CD4-positive, alpha-beta T cell treated with Interleukin-6 at 100 ng/mL for 8 hours (primary cell): ENCODE measurements at places on chromosomes 7 and 10.

GRCh38 chr7:91185771-91186170, 78.5 kb upstream of the FZD1 start:
- DNase-seq = no peak

GRCh38 chr7:127809261-127809702, 157.3 kb downstream of the SND1 start:
- no peak for DNase-seq

DNA sequence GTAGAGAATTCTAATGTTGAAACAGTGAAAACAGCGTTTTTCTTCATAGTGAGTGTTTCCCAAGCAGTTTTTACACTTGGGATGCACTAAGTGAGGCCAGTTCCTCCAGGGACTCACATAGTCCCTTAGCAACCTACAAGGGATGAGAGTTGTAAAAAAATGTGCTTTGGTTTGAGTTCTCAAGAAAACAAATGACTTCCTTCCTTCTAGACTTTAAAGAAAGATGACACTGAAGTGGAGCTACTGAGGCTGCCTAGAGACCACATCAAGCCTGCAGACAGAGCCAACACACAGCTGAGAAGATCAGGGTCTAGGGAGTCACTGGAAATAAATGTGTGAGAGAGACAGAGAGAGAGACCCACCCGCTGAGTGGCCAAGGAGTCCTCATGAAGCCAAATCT, 264.4 kb downstream of the TNS3 start:
- no peak for DNase-seq

DNA sequence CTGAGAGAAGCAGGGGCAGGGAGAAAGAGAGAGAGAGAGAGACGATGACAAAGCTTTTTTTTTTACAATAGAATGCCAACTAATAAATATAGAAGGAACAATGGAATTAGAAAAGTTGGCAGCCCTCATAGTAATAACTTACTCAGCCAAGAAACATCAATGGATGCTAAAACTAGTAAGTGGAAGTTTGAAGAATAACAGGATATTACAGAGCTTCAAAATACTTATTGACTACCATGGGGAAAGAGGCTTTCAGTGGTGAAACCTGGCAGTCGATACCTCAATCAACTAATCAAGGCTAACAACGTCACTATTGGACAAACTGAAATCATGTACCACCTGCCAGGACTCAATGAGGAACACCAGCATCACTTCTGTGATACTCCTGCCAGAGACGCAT, 100.5 kb upstream of the LRRC4 start:
- DNase-seq = no peak

- DNase-seq = no peak
These were observed 10.6 kb downstream of the ZYX start for GRCh38 chr7:143391462-143392404.

GRCh38 chr7:91717681-91718470, 162.6 kb downstream of the MTERF1 start:
- no peak for DNase-seq

DNA sequence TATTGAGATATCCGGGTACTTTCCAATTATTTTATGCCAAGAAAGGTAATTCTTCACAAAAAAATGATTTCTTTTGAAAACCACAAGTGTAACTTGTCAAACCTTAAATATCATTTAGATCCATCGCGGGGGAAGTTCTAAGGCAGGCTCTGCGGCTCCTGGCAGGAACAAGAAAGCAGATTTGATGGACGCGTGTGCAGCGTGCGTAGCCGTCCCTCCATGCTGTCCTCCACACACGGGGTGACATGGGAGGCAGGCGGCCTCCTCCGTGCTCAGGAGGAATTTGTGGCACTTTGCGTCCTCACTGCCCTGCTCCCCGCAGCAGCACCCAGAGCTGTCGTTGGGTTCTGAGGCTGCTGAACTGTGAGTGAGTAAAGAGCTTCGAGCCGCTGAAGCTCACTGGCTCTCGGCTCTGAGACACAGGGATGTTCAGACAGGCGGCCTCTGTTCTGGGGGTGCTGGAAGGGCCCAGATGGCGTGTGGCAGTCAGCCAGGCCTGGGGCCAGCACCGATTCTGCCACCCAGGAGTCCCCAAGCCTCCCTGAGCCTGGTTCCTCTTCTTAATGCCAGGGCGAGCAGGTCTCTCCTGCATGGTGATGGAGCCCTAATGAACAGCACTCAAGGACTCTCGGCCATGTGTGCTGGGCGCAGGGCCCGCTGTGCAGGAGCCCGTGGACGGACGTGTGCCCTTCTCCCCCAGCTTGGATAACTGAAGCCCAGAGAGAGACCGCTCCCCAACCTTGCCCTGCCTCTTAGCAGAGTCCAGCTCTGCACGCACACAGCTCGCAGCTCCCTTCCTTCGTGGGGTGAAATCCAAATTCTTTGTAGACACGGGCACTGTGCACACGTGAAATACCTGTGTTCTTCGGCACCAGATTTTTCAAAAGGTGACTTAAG, 185.4 kb upstream of the SHH start:
- no peak for DNase-seq

DNA sequence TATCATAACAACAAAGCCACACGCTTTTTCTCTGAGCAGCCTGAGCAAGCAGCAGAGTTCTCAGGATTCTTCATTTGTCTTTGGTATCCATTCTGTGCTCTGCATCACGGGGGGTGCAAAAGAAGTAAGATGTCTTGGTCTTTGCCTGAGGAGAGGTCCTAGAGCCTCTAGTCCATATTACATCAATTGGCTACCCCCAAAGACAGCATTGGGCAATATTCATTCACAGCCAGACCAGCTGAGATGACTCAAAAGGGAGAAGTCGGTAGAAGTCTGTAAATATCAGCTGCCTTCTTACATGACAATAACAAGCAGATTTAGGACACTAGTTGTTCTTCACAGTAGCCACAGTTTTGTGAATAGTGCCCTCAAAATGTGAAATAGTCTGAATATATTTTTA, 66.6 kb downstream of the FZD1 start:
- DNase-seq = no peak

GRCh38 chr10:63773962-63774361, 252.8 kb downstream of the REEP3 start:
- no peak for DNase-seq

DNA sequence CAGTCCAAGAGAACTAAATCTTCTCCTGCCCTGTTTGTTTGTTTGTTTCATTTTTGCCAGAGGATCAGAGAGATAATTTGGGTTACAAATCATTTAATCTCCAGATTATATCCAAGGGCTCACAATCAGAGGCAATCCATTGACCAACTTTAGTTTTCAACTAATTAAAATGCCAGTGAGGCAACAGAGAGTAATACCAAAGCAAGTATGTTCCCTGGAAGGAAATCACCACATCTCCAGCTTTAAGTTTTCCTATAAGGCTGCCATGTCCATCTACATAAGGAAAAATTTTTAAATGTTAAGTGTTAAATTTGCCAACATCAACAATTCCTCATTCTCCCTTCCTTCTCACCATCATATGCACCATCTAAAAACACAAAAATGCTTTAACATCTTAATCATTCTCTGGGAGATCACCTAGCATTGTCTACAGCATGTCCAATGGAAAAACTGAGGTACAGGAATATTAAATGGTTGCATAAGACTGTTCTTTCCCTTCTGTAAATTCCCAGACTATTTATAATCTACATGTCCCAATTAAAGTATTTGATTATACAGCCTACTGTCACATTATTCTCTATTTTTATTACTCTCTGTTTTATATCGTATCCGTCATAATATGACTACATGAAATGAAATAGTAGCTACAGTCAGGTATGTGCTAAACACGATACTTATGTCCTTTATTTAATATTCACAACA, 14.1 kb downstream of the USP54 start:
- DNase-seq = no peak

DNA sequence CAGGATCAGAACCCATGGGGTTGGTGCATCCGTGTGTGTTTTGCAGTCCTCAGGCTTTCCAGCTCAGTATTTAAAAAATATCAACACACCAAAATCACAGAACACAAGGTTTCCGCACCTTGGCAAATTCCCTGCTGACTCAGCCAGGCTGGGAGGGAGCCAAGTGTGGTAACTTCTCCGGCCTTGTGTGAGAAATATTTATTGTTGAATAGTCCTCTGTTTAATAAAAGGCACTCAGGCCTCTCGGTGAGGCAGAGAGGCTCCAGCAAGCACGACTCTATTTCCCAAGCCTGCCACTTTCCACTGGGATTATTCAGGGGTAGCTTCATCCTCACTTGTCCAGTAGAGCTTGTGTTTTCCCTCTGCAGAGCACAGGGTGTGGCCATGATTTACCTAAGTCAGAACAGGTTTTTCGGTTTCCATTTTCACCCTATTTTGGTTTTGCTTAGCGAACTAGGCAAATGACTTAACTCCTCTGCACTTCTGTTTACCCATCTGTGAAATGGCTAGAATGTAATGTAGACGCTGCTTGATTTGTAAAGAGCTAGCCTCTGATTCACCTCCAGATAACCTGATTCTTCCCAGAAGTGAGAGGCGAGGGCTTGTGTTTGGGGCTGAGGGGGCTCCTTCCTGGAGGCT, 13.0 kb upstream of the CHST15 start:
- no peak for DNase-seq

DNA sequence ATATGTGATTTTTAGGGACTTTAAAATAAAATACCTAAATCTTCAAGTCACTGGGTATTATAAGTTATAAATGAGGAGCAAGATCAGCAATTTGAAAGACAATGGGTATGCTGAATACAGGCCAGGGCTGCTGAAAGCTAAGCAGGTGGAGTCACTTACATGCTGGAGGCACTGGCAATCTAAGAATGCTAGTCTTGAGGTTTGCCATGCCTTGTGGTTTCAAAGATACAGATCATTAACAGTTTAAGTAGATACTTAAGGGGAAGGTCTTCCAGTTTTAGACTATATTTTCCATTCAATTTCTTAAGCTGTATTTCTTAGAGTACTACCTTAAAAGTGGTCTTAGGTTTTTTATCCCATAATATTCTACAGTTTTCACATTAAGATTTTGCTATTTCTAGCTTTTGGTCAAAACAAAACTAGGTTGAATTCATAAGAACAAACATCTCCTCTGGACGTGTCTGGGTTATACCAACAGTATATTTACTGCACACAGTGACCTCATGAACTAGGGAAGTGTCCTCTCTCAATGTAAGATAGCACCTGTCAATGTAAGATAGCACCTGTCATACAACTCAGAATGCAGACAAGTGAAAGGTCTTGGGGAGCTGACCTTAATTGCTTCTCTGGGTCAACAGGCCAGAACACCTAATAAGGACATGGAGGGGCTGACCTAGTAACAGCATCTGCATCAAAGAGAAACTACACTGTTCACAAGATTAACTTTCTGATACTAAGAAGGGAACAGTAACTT, 2.0 kb downstream of the SRI start:
- peak; percentile 8 for DNase-seq

GRCh38 chr7:99210265-99210970, 2.5 kb upstream of the KPNA7 start:
- DNase-seq = no peak

DNA sequence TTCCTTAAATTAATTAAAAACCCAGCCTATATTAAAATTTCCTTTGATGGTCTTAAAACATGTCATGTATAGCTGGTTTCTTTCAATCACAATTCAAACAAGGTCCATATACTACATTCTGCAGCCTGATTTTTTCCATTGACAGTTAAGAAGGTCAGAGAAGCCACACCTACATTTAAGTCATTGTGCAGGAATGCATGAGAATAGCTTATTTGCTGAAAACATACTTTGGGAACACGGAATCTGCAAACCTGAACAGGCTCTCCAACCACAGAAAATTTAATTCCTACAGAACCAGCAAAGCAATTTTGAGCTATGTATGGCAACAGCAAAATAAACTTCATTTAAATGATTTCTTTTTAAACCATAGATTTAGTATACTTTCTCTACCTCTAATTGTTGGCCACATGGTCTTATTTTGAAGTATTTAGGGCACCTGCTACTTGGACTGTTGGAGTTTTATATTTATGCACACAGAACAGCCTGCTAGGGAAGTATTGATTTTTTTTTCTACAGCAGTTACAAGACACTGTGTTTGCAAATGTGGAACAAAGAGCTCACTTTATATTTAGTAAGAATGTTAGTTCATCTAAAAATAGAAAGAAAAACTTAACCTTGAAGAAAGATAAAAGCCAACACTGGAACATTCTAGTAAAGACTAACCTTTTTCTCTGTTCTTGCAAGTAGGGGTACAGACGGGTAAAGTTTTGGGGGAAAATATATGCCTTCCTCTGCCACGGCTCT, 240.9 kb upstream of the IMMP2L start:
- no peak for DNase-seq

DNA sequence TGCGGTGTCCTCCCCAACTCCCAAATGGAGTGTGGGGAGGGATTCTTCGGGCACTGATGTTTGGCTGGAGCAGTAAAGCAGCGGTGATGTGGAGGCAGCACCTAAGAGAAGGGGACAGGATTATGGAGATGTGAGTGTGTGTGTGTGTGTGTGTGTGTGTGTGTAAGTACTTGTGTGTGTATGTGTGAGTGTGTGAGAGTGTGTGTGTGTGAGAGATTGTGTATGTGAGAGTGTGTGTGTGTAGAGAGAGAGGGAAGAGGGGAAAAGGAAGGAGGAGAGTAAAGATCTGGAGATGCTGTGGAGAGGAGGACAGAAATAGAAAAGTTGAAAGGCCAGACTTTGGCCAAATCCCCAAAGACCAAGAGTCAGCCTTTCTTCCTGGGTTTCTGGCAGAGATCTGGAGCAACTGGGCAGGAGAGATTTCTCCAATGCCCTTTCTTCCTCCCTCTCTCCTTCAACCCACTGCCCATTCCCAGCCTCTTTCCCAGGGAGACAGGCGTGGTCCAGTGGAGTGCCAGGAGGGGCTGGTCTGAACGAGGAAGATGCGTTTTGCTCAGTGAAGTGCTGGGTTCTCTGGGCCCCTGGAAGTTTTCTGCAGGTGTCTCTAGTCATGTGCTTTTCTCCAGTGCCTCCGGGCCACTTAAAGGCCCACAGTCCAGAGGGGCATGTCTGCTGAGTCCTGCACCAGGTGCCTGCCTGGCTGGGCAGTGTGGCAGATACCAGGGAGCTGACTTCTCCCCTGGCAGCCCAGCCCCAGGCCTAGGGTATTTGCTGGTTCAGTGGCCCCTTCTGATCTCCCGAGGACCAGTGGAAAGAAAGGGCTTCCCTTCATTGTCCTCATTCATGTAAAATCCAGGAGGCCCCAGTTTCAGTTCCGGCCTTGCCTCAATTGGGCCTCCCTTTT, 60.5 kb downstream of the HK1 start:
- DNase-seq = no peak

- no peak for DNase-seq
These were observed 27.9 kb upstream of the CHCHD3 start for GRCh38 chr7:133109816-133110215.

GRCh38 chr7:156765901-156766656, 125.5 kb downstream of the RNF32 start:
- no peak for DNase-seq
